ENCODE measurements at places on chromosomes 2 and 18.

- H3K4me1 ChIP-seq, result peaks cover 17% of the 10 kb centered on the region
- H3K27me3 ChIP-seq, result no peaks in the 10 kb centered on the region
- DNase-seq, result no peak
- H3K4me3 ChIP-seq, result no peak overlapping the region
Measured at GRCh38 chr2:207229161-207229560, 63.4 kb upstream of the KLF7 start.

DNA sequence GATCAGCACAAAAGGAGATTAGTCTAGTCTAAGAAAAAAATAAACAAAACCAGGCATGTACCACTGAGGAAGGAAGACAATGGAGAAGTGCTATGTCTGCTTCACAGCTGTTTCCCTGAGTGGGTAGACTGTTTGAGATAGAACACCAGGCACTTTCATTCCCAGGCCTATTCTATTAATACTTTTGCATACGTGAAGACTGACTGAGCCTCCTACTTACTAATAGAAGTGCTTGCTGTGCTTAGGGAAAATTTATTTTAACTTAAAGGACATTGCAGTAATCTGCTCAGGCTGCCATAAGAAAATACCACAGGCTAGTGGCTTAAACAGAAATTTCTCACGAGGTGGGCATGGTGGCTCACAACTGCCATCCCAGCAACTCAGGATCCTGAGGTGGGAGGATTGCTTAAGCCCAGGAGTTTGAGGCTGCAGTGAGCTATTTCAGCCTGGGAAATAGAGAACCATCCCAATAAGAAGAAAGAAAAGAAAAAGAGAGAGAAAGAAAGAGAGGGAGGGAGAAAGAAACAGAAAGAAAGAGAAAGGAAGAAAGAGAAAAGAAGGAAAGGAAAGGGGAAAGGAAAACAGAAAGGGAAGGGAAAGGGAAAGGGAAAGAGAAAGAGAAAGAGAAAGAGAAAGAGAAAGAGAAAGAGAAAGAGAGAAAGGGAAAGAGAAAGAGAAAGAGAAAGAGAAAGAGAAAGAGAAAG is 33.0 kb downstream of the CMPK2 start:
- H3K4me3 ChIP-seq, result no peak overlapping the region
- H3K4me1 ChIP-seq, result peaks cover 7% of the 10 kb centered on the region
- no peaks in the 10 kb centered on the region for H3K36me3 ChIP-seq
- no peak overlapping the region for H3K27ac ChIP-seq

DNA sequence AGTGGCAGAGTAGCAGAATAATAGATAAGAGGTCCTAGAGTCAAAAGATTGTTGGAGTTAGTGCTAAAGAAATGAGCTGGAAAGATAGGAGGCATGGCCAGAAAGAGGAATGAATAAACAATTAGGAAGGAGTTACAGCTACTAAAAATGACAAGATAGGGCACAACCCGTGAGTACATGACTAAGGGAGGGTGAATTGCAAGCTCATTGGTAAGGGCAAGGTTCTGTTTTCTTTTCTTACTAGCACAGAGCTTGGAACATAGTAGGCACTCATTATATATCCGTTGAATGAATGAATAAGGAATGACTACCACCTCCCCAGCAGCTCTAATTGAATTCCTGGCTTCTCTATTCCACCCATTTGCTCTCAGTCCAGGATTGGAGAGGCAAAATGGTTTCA is 5.7 kb upstream of the MARCO start:
- H3K27me3 ChIP-seq, result no peaks in the 10 kb centered on the region
- DNase-seq, result no peak
- H3K36me3 ChIP-seq, result no peaks in the 10 kb centered on the region
- no peaks in the 10 kb centered on the region for H3K4me1 ChIP-seq
- no peak overlapping the region for H3K27ac ChIP-seq
- H3K4me3 ChIP-seq, result no peak overlapping the region

DNA sequence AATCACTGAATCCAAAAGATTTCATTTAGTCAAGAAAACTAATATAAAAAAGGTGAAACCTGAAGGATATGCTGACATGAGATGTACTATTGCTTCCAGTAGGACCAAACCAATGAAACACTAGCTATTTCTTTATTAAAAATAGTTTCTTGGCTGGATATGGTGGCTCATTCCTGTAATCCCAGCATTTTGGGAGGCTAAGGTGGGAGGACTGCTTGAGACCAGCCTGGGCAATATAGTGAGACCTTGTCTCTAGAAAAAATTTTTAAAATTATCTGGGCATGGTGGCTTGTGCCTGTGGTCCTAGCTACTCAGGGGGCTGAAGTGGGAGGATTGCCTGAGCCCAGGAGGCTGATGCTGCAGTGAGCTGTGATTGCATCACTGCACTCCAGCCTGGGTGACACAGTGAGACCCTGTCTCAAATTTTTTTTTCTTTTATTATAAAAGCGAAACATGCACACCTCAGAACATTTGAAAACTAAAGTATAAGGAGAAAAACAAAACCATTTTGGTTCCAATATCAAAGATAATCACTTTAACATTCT is 266.2 kb downstream of the TGIF1 start:
- peaks cover 21% of the 10 kb centered on the region for H3K4me1 ChIP-seq
- H3K4me3 ChIP-seq, result no peak overlapping the region
- H3K36me3 ChIP-seq, result no peaks in the 10 kb centered on the region
- no peak overlapping the region for H3K27ac ChIP-seq
- H3K27me3 ChIP-seq, result no peaks in the 10 kb centered on the region

DNA sequence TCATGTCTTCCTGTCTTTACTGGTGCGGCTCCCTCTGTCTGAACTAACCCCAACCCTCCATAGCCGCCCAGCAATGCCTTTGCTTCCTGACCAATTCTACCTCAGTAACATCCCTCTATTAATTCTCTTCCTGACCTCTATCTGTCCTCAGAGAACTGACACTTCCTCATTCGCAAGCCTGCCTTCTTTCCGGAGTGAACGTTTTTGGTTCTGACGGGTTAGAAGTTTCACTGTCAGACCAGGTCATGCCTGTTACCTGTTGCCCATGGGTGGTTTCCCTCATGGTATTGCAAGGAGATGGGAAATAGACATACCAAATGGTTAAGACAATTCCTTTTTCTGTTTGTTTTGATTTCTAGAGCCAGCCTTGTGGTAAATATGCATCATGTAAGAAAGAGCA is 453.4 kb upstream of the SLC14A2 start:
- no peaks in the 10 kb centered on the region for H3K4me1 ChIP-seq
- no peaks in the 10 kb centered on the region for H3K36me3 ChIP-seq
- H3K27ac ChIP-seq, result no peak overlapping the region
- no peak for DNase-seq
- no peak overlapping the region for H3K4me3 ChIP-seq

GRCh38 chr2:206993964-206994363 is 54.6 kb downstream of the CPO start:
- no peak overlapping the region for H3K4me3 ChIP-seq
- no peak for DNase-seq
- no peaks in the 10 kb centered on the region for H3K27me3 ChIP-seq
- no peaks in the 10 kb centered on the region for H3K4me1 ChIP-seq

- H3K36me3 ChIP-seq, result no peaks in the 10 kb centered on the region
- H3K27ac ChIP-seq, result no peak overlapping the region
- no peak overlapping the region for H3K4me3 ChIP-seq
- peaks cover 9% of the 10 kb centered on the region for H3K27me3 ChIP-seq
Measured at GRCh38 chr2:222673883-222674282, 2.4 kb downstream of the MOGAT1 start.

DNA sequence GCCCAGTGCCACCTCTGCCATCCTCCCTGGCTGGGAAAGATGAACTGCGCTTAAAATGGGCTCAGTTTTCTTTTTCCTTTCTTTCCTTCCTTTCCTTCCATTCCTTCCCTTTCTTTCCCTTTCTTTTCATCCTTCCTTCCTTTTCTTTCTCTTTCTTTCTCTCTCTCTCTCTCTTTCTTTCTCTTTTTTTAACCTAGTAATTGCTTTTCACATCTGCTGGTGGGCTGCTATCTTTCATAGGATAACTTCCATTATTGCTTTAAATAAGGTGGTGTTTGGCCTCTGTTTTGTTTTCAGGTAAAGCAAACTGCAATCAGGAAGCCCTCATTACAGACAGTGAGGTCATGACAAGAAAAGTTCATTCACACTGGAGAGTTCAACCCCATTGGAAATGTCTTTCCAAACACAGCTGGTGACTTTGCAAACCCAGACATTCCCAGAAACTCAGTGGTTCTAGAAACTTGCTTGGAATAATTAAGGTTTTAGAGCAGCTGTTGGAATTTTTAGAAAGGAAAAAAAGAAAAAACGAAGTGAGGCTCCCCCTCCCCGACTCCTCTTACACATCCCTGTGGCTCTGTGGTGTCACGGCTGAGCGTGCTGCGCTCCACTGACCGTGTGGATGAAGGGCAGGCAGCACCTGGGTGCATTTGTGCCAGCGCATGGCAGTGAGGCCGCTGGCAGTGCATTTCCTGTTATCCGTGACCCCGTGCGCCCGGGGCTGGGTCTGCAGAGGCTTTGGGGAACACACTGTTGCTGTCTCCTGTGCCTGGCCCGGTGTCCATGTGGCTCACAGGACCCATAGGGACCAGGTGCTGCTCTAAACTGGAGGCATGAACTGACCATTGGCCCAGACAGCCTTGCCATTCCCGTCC is 76.9 kb downstream of the MBP start:
- H3K4me3 ChIP-seq, result no peak overlapping the region
- peaks cover 82% of the 10 kb centered on the region for H3K4me1 ChIP-seq
- H3K36me3 ChIP-seq, result no peaks in the 10 kb centered on the region
- H3K27me3 ChIP-seq, result no peaks in the 10 kb centered on the region
- peak; percentile 43 for DNase-seq

GRCh38 chr2:7015007-7015950 is 98.1 kb downstream of the RNF144A start:
- H3K36me3 ChIP-seq, result no peaks in the 10 kb centered on the region
- H3K4me3 ChIP-seq, result no peak overlapping the region
- H3K4me1 ChIP-seq, result no peaks in the 10 kb centered on the region
- H3K27me3 ChIP-seq, result no peaks in the 10 kb centered on the region
- DNase-seq, result no peak

DNA sequence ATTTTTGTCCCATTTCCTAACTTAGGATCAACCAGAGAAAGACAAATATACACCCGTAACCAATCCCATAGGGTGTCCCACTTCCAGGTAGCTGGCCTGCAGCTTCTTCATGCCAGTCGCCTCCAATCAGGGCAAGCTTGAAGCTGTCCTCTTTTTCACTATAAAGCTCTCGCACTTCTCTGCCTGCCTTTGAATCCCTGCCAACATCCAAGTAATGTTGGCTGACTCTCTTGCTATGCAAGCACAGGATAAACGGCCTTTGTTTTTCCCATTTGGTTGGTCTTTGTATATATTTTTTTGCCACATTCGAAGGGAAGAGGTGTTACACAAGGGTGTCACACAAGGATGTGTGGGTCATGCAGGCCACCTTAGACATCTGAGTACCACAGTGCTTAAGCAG is 388.8 kb downstream of the CBLN2 start:
- H3K36me3 ChIP-seq, result no peaks in the 10 kb centered on the region
- H3K4me3 ChIP-seq, result no peak overlapping the region
- H3K27me3 ChIP-seq, result no peaks in the 10 kb centered on the region
- no peak for DNase-seq
- no peak overlapping the region for H3K27ac ChIP-seq

- no peaks in the 10 kb centered on the region for H3K36me3 ChIP-seq
- H3K27me3 ChIP-seq, result no peaks in the 10 kb centered on the region
Measured at GRCh38 chr2:177618255-177619253, 226.0 kb downstream of the AGPS start.

DNA sequence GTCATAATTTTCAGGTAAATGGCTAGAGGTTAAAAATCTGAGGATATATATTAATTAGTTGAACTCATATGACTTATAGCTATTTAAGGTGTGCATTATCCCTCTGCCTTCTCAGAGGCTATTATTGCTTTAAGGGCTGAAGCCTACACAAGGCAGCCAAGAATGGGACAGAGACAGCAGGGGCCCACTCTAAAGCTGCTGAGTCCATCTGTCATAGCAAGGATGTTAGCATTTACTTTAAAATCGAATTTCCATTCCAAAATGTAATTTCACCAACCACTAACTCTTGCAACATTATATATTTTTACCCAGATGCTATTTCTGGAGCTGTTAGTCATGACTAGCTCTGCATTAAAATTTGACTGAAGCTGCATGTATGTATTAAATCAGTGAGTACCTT is 236.3 kb upstream of the FSIP2 start:
- H3K4me3 ChIP-seq, result no peak overlapping the region
- H3K27ac ChIP-seq, result no peak overlapping the region
- no peaks in the 10 kb centered on the region for H3K27me3 ChIP-seq
- no peak for DNase-seq

DNA sequence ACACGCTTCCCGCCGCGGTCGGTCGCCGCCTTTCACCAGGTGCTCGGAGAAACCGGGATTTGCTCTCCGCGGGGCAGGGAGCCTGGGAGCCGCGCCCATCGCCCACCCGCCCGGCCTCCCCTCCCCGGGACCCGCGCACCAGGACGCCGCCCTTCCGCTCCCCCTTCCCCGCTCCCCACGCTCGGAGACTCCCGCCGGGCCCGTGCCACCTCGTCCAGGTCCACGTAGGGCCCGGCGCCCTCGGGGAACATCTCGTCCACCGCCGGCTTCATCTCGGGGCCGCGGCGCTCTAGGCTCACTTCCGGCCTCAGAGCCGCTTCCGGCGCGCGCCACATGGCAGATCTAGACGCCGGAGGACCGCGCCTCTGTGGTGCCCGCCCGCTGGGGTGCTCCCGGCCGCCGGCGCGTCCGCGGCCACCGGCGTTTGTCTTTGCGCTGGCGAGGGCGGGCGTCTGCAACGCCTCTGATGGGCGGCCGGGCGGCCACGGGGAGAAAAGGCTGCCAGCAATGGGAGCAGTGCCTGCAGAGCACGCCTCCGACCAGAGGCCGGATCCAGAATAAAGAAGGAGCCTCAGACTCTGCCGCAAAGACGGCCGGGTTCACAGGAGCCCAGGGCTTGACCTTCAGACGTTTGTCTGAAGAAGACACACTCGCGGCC is at the start of gene COPS9:
Gene COPS9, minus strand, starts transcription at position 293 of the 658 bp plus-strand sequence. Its CDS starts 21 bp downstream, at position 272.
- peak; percentile 96 for DNase-seq
- H3K4me3 ChIP-seq, result peak within 1 kb of the TSS; percentile 73
- H3K36me3 ChIP-seq, result peaks cover 22% of the 10 kb centered on the region
- peaks cover 24% of the 10 kb centered on the region for H3K4me1 ChIP-seq

GRCh38 chr2:165952085-165952484 is 1.5 kb downstream of the TTC21B start:
- H3K36me3 ChIP-seq, result peaks cover 18% of the 10 kb centered on the region
- no peak for DNase-seq
- H3K4me1 ChIP-seq, result peaks cover 12% of the 10 kb centered on the region
- peak overlapping the region; percentile 88 for H3K4me3 ChIP-seq

- H3K36me3 ChIP-seq, result no peaks in the 10 kb centered on the region
- peaks cover 4% of the 10 kb centered on the region for H3K4me1 ChIP-seq
- DNase-seq, result peak; percentile 79
- no peak overlapping the region for H3K27ac ChIP-seq
Measured at GRCh38 chr2:42025151-42025582, 22.7 kb upstream of the PKDCC start.

All from stomach (tissue), 19 donors.